ENCODE measurements at places on chromosomes 1 and 21.

DNA sequence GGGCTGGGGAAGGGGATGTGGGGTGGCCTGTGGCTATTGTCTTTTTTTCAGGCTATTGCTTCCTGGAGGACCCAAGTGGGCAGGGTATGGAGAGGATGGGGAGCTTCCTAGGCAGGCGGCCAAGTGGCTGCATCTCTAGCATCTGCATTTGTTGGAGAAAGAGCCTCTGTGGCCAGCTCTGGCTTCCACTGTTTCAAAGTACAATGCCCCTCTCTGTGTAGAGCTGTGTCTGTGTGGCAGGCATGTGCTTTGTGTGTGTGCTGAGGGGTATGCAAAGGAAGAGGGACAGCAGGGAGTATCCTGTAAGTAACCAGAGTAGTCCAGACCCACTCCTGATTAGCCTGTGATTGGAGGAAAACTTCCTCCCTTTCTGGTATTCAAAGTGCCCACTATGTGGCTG is 40.6 kb downstream of the KCNA2 start:
- DNase-seq = no peak

DNA sequence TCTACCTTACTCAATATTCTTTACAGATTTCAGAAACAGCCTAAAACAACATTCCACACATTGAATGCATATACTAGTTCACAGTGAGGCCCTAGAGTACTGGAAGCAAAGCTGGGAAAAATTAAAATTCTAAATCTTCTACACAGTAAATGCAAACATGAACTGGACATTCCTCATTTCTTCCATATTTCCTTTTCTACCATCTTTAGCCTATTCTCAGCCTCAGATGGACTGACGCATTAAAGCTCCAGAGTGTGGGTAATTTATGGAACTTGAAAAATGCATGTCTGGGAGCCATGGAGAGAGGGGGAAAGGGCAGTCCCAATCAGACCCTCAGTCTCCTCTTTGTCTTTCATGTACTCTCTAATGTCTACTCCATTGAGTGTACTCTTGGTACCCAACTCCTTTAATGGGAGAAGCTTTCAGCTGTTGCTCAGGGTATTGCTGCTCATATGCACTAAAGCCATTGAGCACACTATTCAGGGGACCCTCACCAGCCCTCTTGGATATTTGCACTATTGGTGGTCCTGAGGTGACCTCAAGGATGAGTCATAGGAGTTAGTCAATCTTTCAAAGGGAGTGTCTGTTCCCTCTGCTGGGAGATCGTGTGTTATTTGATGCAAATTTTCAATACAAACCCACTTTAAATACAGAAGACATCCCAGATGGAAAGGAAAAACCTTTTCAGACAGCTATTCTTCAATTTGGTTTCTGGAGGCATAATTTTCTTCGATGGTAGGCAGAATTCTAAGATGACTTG is 83.3 kb upstream of the KCNJ15 start:
- no peak for DNase-seq

DNA sequence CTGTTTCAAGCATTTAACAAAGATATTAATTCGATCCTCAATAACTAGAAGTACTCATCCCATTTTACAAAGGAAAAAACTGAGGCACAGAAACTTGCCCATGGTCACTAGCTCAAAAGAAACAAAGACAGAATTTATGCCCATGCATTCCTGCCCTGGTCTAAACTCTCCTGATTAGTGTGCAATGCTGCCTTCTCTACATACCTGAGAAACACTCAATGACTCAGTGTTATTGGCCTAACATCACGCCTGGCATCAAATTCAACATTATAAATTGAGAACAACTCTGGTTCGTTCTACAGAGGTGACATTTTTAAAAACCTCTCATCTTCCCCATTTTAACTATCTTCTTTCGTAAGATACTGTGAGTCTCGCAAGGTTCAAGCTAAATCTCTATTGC is 5.2 kb downstream of the APP start:
- no peak for DNase-seq

DNA sequence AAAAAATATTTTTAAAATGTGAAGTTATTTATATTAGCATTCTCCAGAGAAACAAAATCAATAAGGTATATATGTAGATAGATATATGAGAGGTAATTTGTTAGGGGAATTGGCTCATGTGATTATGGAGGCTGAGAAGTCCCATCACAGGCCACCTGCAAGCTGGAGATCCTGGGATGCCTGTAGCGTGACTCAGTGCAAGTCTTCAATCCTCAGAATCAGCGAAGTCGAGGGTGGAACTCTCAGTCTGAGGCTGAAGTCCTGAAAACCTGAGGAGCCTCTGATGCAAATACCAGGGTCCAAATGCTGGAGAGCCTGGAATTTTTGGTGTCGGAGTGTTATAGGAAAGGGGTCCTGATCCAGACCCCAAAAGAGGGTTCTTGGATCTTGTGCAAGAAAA is 658.5 kb downstream of the USP25 start:
- no peak for DNase-seq

DNA sequence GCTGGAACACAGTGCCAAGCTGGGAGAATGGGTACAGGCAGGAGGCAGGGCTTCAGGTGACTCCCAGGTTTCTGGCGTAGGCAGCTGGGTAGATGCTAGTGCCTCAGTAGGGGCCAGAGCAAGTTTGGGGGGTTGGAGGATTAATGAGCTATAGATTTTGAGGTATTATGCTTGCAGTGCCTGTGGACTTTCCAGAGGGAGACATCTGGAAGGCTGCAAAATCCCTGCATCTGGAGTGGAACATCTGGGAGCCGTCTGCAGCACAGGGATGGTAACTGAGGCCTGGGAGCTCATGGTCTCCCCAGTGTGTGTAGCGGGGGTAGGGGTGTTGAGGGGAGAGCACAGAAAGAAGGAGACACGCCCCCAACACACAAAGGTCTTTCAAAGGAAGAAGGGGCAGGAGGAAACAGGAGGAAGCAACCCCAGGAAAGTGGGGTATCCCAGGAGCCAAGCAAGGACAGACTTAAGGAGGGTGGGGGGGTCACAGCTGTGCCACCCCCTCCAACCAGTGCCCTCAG is 2.2 kb upstream of the PDZK1IP1 start:
- no peak for DNase-seq

Measured in activated naive CD4-positive, alpha-beta T cell (primary cell).